Activated naive CD4-positive, alpha-beta T cell (primary cell): ENCODE measurements at places on chromosomes 7 and 10.
A peak's percentile ranks its signal among the peaks of the same experiment; 100 is the strongest.

DNA sequence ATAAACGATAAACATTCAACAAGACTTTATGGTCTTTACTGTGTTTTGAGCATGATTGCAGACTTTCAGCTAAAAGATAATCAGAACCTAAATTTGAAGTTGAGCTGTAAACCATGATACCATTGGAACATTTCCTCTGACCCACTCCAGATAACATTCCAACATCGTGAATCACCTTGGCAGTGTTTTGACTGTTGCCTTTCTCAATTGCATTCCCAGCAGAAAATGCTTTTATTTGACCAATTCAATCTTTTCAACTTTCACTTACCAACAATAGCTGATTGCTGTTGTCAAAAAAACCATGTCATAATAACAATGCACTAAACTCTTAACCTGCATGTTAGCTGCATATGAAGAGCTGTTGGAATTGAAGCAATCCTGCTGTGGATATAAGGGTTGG lies 165.5 kb downstream of the MDFIC start:
- DNase-seq, result no peak

DNA sequence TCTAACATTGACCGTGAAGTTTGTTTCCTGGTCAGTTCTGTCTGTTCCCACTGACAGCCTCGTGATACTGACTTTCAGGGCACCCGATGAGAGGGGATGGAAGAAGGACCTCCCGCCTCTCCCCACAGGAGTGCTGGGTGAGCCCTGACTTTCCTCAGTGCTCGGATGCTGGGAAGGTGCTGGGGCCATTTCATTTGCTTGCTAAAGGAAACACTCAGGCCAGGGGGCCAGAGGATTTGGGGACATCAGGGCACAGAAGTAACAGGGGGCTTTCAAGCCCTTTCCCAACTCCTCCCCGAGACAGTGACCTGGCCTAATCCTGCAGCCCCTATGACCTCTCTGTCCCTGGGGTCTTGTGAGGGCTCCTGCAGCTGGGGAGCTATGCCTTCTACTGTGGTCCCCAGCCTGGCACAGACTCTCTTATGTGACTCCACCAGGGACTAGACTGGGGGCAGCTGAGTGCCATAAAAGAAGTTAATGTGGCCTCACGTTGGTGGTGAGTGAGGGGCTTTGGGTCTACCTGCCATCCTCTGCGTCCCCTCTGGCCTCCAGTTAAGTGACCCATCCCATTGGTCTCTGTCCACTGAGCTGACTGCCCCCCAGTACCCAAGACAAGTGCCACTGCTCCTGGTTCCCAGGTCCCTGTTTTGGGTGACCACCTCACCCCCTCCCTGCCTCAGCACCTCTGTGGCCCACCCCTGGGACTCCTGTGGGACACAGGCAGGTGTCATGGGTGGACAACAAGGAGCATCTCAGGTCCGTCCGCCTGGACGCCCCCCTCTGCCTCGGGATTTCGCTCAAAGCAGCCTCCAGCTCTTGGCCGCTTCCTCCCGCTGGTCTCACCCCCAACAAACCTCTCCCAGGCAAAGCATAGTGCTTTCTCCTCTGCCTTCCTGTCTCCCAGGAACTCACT lies 33.4 kb upstream of the HSPA12A start:
- DNase-seq, result no peak

GRCh38 chr7:36790311-36790787 lies 66.1 kb upstream of the AOAH start:
- peak; percentile 14 for DNase-seq

DNA sequence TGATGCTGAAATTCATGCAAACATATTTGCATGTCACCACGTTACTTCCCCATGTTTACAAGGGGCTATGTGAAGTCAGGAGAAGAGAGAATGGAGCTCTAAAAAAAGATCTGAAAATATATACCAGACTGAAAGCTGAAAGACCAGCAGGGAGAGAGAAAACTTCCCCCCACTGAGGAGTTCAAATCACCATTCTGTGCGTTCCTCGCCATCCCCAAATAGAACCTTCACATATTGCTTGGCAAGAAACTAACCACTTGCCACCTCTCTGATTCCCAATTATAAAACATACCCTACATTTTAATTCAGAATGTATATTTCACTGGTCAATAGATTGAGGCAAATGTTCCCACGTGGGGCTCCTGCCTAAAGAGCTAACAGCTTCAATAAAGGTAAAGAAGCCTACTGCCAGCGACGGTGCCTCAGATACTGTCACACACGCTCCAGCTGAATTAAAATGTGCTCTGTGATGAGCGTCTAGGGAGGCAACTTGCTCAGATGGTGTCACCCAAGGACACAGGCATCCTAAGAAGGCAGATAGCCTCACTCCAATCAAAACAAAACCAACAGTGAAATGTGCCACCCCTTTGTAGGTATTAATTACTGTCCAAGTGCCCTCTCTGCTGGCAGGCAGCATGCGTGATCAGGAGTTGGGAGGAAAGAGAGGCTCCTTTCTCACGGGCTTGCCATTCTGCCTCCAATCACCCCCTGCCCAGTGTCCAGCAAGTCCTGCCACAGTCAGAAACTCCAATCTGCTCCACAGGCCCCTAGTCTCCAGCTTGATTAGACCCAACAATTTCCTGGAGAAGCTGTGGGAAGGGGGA lies 298.2 kb downstream of the GRID1 start:
- DNase-seq, result no peak

DNA sequence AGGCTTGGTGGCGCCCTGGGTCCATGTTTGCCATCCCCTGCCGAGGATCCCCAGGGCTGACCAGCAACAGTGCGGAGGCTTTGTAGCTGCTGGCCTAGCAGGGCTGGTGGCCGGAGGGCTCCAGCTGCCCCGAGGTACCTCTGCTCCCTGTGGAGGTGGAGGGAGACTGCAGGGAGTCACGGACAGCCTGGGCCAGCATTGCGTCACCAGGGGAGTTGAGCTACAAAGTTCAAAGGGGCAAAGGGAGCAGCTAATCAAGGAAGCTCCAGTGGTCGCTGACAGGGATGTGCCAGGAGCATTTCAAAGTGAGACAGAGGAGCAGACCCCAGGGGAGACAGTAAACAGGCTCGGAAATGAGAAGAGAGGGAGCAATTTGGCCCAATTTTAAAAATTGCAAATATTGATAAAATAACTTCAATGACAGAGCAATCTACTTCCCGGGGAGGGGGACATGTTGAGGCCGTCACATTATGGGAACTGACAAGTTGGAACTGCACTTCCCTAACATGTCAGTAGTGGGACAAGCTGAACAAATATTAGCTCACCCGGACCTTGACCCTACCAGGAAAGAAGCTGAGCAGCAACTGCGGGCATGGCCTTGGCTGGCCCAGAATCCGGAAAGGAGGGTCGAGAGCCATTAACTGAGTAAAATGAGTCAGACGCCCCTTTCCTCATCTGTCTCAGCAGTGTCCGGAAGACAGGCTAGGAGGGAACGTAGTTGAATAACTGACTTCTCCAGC lies 39.4 kb downstream of the BTBD16 start:
- no peak for DNase-seq
